ENCODE measurements at places on chromosomes 16 and 17.

DNA sequence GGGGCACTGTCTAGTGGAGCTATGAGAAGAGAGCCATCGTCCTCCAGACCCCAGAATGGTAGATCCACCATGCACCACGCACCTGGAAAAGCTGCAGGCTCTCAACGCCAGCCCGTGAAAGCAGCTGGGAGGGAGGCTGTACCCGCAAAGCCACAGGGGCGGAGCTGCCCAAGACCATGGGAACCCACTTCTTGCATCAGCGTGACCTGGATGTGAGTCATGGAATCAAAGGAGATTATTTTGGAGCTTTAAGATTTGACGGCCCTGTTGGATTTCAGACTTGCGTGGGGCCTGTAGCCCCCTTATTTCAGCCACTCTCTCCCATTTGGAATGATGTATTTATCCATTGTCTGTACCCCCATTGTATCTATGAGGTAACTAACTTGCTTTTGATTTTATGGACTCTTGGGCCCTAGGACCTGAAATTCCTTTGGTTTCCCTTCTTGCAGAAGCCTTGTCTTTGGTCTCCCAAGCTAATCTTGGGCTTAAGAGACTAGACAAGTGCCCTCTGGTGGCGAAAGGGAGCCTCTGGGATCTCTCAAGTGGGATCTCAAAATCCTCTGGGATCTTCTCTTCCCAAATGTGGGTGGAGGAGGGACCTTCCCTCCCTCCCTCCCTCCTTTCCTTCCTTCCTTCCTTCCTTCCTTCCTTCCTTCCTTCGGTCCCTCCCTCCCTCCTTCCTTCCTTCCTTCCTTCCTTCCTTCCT is 58.2 kb upstream of the HAPSTR1 start:
- no peak for DNase-seq

- no peak for DNase-seq
Measured at GRCh38 chr17:74443516-74444296, 11.8 kb downstream of the GPRC5C start.

GRCh38 chr17:72176951-72177660 is 56.3 kb downstream of the SOX9 start:
- no peak for DNase-seq

DNA sequence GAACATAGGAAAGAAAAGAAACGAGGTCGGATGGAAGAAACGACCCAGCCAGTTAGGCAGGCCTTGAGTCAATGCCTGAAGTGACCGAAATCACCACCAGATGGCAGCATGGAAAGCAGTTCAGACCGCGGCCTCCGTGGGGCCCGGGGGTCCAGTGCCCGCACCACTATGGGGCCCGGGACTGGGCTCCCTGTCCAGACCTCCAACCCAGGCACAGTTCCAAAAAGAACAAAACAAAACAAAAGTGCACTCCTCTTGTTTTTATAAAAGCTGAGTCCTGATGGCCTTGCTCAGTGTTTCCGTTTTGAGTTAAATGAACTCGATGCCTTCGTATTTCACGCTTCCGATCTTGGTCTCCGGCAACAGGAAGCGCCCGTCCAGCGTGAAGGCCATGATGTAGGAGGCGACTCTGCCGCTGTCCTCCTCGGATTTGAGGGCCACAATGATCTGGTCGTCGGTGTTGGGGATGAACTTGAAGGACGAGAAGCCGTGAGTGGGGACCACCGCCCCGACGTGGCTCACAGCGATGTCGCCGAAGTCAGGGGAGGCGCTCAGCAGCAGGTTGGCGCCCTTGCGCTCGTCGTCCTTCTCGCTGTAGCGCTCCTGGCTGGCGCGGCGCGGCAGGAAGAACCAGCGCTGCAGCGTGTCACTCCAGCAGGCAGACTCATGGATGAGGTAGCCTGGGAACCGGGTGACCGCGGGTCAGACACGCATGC is 13.7 kb upstream of the LGALS3BP start:
- DNase-seq = peak; percentile 49

DNA sequence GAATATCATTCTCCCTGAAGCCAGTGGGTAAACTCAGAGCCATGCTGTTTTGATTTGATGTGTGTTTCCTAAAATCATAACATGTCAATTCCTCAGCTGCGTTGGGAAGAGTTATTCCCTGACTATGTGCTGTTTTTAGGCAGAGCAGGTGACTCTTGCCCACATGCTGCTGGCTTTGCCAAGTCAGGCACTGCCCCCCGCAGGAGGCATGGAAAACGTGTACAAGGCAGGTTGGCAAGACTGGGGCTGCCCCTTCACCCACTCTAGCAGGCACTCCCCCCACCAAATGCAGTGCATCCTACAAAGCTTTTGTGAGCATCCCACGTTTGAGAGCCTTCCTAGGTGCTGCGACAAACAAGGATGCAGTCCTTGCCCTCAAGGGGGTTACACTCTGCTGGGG is 38.3 kb upstream of the NAT9 start:
- no peak for DNase-seq

DNA sequence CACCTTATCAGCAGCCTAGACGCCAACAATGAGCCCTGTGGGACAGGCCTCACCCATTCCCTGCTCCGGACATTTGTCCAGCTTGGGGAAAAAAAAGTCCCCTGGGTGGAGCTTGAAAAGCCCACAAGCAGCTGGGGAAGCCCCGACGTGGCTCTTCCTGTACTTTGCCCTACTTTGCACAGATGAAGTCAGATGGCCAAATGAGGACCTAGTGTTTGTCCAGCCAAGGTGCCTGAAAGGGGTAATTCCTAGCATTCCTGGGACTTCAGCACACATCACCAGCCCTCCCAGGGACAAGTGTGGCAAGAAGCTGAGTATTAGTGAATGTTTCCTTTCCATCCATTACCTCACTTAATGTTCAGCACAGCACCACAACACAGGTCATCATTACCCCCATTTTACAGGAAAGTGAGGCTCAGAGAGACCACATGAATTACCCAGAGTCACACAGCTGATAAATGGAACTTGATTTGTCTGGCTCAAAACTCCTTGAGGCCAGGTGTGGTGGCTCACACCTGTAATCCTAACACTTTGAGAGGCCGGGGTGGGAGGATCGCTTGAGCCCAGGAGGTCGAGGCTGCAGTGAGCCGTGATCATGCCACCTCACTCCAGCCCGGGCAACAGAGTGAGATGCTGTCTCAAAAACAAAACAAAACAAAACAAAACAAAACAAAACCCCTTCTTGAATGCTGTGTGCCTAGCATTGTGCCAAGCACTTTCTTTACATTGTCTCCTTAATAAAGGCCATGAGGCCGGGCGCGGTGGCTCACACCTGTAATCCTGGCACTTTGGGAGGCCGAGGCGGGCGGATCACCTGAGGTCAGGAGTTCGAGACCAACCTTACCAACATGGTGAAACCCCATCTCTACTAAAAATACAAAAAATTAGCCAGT is 19.9 kb upstream of the PLLP start:
- no peak for DNase-seq

All from stimulated activated CD4-positive, alpha-beta T cell treated with anti-CD3 and anti-CD28 coated beads, Interleukin-2, amount 100 ng/mL, for 48 hours (primary cell).